ENCODE measurements at places on chromosomes 4 and X.

- DNase-seq, result no peak
These were observed 88.6 kb downstream of the HHIP start for GRCh38 chr4:144734522-144734921.

DNA sequence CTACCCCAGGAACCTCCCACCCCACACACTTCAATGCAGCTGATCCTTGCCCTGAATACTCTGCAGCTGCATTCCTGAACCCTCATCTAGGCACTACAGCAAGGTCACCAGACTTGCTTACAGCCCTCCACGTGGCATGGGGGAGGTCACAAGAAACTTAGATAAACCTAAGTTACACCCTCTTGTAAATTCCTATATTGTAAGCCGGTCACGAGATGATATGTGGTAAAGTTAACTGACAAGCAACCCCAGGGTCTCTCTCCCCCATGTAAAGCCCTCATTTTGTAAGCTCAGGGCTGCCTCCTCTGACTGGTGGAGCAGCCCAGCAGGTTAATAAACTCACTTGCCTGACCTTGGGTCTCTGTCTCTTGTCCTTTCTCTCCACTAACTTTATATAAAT, 570.7 kb downstream of the PCDH7 start:
- no peak for DNase-seq

GRCh38 chr4:15339737-15340136, 88.1 kb upstream of the C1QTNF7 start:
- DNase-seq, result no peak

GRCh38 chr4:99821918-99822503, 5.4 kb downstream of the DAPP1 start:
- DNase-seq, result no peak

- no peak for DNase-seq
These were observed 98.5 kb downstream of the FRAS1 start for GRCh38 chr4:78155616-78156105.

GRCh38 chr4:11801466-11802446, 373.1 kb upstream of the HS3ST1 start:
- DNase-seq, result no peak
